ENCODE measurements at places on chromosomes 7 and 10.

DNA sequence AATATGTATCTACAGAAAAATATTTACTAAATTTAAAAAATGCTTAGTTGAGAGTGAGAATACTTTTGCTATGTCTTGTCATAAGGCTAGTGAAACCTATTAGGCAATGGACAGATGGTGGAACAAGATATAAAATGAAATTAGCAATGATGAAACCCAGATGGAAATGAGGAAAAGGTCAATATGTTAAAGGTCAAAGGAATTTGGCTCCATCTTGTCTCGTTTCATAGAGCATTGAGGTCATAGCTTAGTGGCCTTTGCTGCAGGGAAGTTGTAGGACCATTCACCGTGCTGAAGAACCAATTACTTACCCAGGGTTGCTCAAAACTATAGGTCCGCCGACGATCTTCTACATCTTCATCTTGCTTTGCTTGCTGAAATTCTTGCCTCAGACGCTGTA, 683.9 kb downstream of the PARD3 start:
- DNase-seq, result no peak

DNA sequence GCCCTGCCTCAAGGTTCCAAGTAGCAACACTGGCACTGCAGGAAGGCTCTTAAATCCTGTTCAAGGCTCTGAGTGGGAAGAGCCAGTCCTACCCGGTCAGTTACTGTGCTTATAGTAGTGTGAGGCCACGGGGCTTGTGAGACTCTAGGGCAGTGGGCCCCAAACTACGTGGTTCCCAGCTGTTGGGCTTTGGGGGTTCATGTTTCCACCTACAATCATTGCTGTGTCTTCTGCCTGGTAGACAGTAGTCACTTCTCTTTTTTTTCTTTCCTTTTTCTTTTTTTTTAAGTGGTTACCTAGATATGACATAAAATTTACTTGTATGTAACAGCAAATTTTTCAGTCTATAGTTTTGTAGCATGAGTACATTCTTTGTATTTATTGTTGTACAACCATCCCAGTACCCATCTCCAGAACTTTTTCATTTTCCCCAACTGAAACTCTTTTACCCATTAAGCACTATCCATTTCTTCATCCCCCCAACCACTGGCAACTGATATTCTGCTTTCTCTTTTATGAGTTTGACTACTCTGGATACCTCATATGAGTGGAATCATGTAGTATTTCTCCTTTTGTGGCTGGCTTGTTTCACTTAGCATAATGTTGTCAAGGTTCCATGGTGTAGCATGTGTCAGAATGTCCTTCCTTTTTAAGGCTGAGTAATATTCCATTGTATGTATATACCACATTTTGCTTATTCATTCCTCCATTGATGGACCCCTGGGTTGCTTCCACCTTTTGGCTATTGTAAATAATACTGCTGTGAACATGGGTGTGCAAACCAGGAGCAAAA, 7.7 kb downstream of the UBTD1 start:
- no peak for DNase-seq

DNA sequence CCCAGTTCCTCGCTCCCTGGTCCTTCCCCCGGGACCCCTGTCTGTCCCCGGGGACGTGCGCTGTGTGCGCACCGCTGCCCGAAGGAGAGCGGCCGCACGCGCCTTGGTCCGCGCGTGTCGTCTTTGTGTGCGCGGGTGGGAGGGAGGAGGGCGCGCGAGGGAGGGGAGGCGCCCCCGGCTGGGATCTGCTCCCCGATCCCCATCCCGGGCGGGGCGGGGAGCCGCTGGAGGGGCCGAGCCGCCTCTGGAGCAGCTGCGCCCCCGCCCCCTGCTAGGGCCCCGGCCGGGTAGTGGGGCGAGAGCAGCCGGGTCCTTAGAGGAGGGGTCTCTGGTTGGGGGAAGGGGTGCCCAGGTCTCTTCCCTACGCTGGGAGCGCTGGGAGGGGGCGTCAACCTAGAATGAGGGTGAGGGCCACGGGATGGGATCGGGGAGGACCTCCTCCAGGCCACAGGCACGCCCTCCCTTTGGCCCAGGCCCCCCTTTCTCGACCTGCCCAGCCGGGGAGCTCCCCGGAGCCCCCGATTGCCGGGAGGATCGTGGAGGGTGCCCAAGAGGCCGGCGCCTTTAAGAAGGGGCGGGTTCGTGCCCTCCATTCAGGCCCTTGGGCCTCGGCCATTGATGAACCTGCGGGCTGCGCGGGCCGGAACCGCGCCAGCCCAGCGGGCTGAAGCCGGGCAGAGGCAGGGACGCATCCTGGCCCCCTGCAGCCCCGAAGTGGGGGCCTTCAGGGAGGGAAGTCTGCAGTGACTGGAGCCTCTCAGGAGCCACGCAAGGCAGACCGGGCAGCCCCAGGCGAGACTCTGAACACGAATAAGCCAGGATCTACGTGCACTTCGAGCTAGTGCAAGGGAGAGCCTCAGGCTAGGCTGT, 678 bp downstream of the SH2B2 start:
- DNase-seq, result no peak

- no peak for DNase-seq
These were observed 4.4 kb upstream of the EGR2 start for GRCh38 chr10:62820586-62820985.

GRCh38 chr10:74748468-74749031, 77.8 kb upstream of the KAT6B start:
- DNase-seq, result no peak

DNA sequence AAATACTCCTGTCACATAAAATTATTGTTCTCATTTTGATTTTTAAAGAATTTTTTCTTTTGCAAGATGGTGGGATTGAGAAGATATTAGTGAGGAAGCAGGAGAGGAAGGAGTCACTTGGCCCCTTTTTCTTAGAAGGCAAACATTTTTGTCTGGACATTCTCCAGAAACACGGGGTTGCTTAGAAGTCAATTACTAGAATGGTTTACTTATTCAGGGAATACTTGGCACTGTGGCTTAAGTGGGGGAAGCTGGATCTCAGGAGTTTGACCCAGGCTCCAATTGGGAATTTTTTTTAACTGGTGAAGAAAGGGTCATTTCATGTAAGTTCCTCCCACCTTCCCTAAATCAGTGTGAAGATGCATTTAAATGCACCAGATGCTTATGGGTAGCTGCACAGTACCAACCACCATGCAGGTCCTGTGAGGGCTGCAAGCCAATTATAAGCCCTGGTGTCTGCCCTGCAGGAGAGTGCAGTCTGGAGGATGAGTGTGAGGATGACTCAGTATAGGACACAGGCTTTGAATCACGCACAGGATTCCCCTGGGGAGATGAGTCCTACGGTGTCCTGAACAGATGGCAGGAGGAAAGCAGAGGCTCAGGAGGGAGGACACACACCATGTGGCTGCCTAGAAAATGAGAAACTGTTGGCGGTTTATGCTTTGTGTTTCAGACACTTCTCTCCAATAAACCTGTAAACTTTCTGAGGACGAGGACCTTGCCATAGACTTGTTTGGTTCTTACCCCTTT, 299.1 kb downstream of the PLXNA4 start:
- DNase-seq, result no peak

GRCh38 chr10:93941606-93942005, 47.8 kb downstream of the SLC35G1 start:
- DNase-seq, result no peak

- no peak for DNase-seq
These were observed 170.0 kb downstream of the PRKG1 start for GRCh38 chr10:51244309-51244708.

GRCh38 chr10:74289951-74290350, 138.9 kb downstream of the ADK start:
- no peak for DNase-seq

- no peak for DNase-seq
These were observed 42.3 kb downstream of the COA1 start for GRCh38 chr7:43686991-43687390.

- no peak for DNase-seq
These were observed 1.5 kb downstream of the IRF5 start for GRCh38 chr7:128939075-128939860.

- DNase-seq, result no peak
These were observed 7.5 kb downstream of the GRID1 start for GRCh38 chr10:86359111-86359510.

GRCh38 chr10:99540657-99541531, 8.2 kb downstream of the NKX2-3 start:
- no peak for DNase-seq

GRCh38 chr7:68313806-68314205, 1284.5 kb upstream of the AUTS2 start:
- DNase-seq, result no peak

GRCh38 chr7:147022056-147022455, 905.5 kb downstream of the CNTNAP2 start:
- no peak for DNase-seq

- no peak for DNase-seq
These were observed 39.6 kb upstream of the SHH start for GRCh38 chr7:155851892-155852291.

DNA sequence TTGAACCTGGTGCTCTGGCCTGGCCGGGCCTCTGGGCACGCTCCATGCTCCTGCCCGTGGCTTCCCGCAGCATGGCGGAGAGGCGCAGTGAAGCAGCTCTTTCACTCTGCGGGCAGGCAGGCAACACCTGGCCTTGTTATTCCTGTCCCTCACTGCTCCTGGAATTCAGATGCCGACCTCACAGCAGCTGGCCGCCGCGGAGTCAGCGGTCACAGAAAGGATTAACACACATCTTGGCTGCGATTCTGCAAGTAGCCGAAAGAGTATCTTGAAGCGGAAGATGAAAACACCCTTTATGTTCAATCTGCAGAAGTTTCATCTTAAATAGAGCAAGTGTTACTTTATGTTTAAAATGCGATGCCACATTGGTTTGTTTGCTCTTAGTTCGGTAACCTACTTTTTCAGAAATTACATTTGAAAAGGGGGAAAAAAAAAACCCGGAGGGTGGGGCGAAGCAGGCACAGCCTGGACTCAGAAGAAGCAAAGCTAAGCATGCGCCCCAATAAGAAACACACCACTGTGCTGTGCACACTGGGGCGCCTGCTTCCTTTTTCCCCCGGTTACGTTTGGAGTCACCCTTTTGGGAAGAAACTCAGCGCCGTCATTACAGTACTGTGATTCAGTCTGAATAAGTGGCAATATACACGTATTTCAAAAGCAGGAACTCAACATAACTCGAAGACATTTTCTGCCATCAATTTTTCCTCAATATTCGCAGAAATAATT, 42.3 kb downstream of the BRI3 start:
- no peak for DNase-seq

Data from stimulated activated CD8-positive, alpha-beta memory T cell treated with anti-CD3 and anti-CD28 coated beads, Interleukin-2, amount 100 ng/mL, for 1 hour (primary cell).